ENCODE measurements at places on chromosomes 6 and 20. TPM values are rescaled to one million over a fixed set of nuclear protein-coding genes. Genes with fewer than 3 reads are reported as not detected.

GRCh38 chr6:21560249-21560648 is 33.3 kb upstream of the SOX4 start:
- no peak for DNase-seq

DNA sequence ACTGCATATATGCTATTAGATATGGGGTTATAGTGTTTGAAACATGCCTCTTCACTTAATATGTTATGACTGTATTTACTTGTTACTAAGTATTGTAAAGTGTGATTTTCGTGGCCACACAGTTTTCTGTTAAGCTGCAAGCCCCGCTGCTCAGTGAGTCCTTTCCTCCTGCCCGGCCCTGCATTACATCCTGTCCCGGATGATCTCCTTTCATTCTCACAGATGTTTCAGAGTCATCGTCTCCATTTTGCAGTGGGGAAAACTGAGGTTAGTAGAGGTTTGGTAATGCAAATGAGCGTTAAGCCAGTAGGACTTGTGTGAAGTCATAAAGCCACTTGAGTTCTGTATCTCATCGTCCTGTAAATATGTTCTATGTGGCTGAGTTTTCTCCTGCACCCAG is 155.5 kb downstream of the CFAP61 start:
- DNase-seq, result no peak

- DNase-seq, result no peak
Observed at GRCh38 chr6:39908838-39909583, 25.3 kb downstream of the MOCS1 start.

GRCh38 chr20:17023806-17024205 is 203.0 kb upstream of the PCSK2 start:
- no peak for DNase-seq

Gene LRRN4
- total RNA-seq, result 0.28 TPM

DNA sequence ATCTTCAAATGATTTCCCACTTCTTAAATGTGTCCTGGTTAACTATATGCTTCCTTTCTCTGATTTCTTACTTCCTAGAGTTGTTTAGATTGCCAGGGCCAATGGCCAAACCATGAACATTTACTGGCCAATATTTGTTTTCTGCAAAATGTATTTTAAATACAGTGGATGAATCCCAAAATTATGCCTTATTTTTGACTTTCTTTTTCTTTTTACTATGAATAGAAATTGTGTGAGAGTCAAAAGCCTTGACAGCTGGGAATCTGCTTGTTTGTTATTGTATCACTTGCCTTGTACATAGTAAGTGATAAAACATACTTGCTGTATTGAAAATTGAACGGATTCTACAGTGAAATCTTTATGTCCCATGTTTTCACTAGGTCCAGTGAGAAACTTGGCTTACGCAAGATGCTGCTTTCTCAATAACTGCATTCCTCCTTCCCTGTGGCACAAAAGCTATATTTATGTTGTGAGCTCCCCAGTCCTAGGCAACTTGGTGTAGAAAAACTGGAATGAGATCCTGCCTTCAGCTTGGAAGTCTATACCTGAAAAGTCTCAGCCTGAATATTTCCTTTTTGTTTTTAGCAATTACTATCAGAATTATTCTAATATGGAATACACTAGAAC is 295.2 kb downstream of the EPHA7 start:
- DNase-seq, result no peak

Gene MYLK4
- total RNA-seq, result 3.6 TPM

Gene RTF2
- total RNA-seq, result 63.3 TPM

DNA sequence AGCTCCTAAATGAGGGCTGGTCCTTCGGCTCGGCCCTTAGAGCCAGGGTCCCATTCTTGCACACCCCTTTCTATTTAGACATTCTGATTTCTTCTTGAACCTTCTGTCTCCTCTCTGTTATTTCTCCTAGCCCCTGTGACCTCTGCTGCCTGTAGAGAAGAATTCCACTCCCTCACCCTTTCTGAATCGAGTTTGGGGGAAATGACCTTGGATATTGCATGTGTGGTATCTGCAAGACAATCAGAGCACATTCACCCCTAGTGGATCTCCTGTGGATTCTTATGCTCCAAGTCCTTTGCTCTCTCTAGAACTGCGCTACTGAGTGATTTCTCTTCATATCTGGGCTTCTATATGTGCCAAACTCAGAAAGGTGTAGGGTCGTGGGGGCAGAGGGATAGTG is 55.0 kb downstream of the SLC35D3 start:
- DNase-seq, result no peak

Gene TBC1D22B
- total RNA-seq, result 9.3 TPM

Gene TMEM74B
- 6.2 TPM for total RNA-seq

DNA sequence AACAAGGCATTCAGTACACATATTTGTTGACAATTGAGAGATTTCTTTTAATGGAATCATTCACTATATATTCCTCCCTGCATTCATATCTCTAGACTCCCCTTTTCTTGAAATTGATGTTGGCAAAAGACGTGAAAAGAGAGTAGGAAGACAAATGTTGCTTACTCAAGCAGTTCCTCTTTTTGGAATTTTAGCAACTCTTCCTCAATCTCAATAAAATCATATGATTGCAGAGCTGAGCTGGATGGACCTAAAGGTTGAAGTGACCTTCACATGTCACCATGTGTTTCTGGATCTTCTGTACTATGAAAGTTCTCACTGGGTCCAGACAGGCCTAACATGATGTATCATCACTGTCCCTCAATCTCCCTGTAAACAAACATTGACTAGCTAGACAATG is 18.6 kb downstream of the ADGRF1 start:
- no peak for DNase-seq

DNA sequence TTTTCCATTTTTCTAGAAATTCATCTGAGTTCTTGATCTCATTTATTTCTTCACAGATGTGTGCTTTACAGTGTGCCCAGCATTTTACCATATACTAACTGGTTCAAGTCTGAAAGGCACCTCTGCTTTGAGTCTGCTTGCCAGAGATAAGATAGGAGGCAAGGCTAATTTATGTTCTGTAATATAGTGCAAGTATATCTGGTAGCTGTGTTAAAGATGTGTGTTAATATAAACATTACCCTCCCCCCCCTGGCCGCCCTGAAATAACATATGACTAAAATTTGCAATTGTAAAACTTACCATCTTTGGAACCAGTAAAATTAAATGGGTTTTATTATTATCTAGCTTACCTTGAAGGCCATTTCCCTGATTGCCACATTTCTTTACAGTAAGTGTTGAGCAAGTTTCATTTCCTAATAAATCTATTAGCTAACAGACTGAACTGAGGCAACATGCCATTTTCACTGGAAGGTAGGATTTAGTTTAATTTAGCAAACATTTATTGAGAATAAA is 2.7 kb downstream of the FBXO9 start:
- DNase-seq, result no peak
